Stimulated activated CD8-positive, alpha-beta memory T cell treated with anti-CD3 and anti-CD28 coated beads, Interleukin-4, amount 100 ng/mL, for 4 hours (primary cell): ENCODE measurements at places on chromosomes 6 and 20.

DNA sequence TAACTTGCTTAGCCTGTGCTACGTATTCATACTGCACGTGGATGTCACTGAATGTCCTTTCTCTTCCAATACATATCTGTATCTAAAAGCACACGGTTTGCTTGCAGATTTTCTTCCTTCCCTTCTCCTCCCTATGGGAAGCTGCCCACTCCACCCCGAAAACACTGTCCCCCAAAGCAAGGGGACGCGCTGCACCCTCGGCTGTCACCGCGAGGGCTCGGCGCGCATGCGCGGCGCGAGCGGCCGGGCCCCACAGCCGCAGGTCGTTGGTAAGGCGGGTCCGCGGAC, 659 bp downstream of the TMX4 start:
- peak; percentile 26 for DNase-seq

DNA sequence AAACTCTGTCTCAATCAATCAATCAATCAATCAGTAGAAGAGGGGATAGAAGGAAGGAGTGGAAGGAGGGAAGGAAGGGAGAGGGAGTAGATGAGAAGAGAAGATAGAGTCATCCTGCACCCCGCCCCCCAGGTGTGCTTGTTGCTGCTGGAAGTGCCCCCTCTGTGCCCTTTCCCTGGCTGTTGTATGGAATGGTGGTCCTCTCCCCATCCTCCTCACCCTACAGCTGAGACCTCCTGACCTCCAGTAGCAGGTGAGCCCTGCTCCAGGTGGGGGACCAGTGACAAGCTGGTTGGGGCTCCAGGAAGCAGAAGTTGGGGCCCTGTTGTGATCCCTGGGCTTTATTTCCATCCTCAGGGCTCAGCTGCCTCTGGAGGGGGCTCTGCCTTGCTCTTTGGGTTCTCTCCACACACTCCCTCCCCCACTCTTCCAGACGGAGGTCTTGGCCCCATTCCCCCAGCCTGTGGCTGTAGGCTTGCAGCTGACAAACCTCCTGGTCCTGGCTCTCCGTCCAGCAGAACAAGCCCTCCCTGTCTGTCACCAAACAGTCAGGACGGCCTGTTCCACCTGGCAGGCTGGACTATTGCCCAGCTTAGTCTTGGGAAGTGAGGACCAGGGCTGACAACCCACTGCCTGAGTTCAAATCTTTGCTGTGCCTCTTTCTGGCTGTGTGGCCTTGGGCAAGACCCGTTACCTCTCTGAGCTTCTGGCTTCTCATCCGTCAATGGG, 26.0 kb upstream of the SCRT2 start:
- DNase-seq = no peak

- DNase-seq = no peak
These were observed 50.2 kb downstream of the CEP162 start for GRCh38 chr6:84177241-84177640.

GRCh38 chr20:23214903-23215302, 128.8 kb upstream of the CD93 start:
- DNase-seq = no peak

DNA sequence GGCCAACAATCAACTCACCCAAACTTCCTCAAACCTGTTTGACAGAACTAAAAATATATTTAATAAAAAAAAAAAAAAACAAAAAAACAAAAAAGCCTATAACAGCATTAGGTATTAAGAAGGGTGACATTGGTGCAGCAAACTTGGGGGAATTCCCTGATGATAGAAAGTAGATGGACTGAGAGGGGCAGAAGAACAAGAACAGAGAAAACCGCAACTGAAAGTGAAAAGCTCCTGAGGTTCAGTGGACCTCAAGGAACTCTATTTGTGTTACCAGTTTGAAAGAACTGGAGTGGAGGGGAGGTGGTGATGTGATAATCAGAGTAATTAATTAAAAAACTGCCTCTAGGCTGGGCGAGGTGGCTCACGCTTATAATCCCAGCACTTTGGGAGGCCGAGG, 53.8 kb downstream of the MACROD2 start:
- no peak for DNase-seq

DNA sequence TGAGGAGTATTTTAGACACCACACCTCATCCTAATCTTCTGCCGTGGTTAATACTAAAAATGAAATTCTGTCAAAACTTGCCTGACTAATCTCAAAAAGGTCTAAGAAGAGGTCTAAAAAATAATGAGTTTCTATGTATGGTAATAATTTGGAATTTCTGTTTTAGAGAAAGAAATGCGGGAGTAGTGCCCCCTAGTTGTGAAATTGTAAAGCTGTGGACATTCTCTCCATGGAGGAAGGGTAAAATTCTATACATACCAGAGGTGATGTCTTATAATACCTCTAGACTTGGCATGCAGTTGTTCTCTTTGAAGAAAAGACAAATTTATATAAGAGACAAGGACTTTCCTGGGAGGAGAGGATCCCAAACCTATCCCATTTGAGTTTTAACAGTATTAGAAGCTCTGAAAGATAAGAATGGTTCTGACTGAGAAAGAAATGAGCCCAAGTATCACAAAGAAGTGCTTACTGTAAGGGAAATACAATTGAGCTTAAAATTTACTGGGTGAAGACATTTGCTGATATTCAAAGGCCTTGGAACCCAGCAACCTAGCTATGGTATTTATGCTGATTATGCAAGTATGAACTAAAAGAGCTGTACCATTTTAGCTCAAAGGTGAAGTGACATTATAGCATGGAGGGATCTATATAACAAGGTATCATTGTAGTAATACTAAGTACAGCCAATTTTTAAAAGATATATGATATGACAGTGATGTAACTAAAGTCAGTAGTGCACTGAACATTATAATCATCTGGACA, 5.1 kb upstream of the EPHA7 start:
- no peak for DNase-seq

DNA sequence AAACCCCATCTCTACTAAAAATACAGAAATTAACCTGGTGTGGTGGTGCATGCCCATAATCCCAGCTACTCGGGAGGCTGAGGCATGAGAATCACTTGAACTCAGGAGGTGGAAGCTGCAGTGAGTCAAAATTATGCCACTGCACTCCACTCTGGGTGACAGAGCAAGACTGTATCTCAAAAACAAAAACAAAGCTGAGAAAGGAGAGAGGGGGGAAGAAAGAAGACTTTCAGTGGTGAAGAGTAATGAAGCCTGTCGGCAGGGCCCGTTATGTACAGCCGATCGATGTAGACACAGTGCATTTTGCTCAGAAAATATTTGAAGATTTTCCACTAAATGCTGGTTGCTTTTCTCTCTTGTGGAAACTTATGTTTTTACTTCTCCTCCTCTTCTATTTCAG, 13.8 kb downstream of the VAPB start:
- no peak for DNase-seq

DNA sequence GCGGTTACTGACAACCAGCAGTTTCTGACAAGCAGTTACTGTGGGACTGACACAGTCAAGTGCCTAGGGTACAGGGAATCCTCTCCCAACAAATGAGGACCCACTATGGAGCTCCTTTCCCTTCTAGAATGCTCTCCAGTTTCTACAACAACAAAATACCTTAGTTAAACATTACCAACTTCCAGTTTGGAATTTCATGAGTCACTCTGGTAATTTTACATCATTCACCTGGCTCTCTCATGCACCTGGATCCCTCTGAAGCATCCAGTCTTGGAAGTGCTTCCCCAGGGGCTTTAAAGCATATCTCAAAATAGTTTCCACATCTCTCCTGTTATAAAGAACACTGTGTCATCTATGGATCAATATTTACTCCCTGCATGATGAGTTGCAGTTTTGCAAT, 286.7 kb upstream of the SPTLC3 start:
- no peak for DNase-seq

DNA sequence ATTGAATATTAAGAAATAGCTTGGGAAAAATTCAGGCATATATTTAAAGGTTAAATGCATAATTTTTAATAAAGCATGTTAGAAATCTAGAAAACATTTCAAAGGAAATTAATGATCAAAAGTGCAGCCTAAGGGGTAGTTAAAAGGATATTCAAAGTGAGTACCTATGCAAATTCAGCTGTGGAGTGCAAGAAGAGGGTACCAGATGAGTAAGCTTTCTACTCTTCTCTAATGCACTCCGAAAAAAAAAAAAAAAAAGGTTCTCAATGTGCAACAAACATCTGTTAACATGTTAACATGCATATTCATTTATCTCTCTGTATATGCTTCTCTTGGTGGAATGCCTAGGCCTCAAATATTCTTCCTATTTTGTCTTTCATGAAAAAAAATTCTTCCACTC, 32.0 kb upstream of the KATNA1 start:
- no peak for DNase-seq

DNA sequence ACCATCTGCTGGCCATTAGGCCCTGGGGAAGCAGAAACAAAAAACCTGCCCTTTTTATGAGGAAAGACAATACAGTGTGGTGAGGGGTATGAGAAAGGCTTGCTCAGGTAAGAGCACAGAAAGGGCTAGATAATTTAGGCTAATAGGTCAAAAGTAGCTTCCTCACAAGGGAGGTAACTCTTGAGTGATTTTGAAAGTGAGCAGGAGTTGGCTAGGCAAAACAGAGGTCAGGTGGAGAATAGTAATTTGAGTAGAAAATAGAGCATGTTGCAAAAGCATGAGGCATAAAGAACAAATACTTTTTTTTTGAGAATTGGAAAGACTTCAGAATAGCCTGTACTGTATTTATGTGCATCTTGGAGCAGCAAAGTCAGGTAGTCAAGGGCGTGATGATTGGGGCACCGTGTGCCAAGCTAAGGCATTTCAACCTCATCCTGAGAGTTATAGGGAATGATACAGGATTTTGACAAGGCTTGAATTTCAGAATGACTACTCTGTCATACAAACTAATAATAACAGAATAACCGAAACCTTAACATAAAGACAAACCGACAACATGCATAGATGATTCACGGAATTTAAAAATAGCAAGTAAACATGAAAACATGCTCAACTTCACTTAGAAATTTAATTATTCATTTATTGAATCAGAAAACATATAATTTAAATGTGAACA, 123.0 kb upstream of the ENPP5 start:
- DNase-seq = no peak

GRCh38 chr6:126531286-126531685, 191.4 kb downstream of the CENPW start:
- no peak for DNase-seq

GRCh38 chr6:43933148-43933885, 163.3 kb downstream of the VEGFA start:
- no peak for DNase-seq

DNA sequence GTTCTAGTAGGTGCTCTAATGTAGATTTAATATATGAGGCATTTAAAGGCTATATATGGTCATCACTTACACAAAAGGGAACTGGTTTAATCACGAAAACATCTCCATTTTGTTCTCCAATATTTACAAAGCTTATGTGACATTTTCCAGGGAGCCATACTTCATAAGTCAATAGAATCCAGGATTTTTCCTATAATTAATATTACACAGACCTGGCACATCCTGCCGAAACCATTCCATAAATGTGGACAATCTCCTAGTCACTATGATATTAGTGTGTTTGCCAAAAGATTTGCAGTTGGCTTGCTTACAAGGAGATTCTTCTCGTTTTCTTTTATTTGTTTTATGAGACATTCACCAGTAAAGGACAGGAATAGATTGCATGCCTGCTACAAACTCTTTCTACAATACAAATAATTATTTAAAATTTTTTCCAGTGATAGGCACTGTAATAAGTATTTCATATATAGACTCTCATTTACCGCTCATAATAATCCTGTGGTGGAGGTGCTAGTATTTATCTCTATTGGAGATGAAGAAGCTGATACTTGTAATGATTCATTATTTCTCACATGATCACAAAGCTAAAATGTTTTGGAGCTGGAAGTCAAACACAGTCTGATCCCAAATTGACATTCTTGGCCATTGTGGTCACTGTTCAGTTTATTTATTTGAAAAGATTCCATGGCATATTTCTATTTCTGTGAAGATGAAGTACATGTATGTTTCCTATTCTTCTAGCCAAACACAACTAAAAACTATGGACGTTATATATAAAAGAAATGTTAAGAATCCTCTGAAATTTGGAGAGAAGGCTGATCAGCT, 597.0 kb downstream of the HTR1B start:
- no peak for DNase-seq

GRCh38 chr6:43434943-43435342, 7.6 kb downstream of the ABCC10 start:
- no peak for DNase-seq

DNA sequence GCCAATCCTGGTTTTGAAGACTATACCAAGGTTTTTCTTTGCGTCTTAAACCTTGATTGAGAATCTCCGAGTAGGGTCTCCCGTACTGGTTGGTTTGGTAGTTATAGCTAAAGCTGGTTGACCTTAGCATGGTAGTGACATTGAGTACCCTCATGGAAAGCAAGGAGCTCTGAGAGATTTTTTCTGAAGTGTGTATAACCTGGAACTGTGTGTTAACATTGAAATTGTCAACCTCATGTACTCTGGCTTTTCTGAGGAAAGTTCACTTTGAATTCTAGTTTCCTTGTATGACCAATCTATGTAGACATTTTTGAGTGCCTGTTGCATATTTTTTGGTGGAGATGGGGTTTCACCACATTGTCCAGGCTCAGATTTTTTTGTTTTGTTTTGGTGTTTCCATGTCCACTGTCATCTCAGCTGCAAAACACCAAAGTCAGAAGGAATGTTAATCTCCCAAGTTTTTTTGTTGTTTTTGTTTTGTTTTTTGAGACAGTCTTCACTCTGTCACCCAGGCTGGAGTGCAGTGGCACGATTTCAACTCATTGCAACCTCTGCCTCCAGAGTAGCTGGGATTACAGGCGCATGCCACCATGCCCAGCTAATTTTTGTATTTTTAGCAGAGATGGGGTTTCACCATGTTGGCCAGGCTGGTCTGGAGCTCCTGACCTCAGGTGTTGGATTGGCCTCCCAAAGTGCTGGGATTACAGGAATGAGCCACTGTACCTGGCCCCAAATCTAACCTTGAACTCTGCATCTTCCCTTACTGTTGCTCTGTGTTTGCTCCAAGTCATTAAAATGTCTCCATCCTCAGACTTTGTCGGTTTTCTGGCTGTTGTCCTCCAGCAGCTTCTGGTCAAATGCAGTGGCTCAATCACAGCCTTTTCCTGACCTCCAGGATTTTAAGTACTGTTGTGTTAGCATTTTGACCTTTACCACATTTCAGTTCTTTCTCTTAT, 4.3 kb downstream of the RPS12 start:
- no peak for DNase-seq
